Kidney epithelial cell (primary cell): ENCODE measurements at places on chromosomes 6 and 20. TPM values are rescaled to one million over a fixed set of nuclear protein-coding genes. Genes with fewer than 3 reads are reported as not detected.

- no peak for DNase-seq
Measured at GRCh38 chr6:46961232-46961631, 39.5 kb upstream of the ADGRF5 start.

- no peak for DNase-seq
Measured at GRCh38 chr6:139308286-139308916, 16.6 kb upstream of the TXLNB start.

DNA sequence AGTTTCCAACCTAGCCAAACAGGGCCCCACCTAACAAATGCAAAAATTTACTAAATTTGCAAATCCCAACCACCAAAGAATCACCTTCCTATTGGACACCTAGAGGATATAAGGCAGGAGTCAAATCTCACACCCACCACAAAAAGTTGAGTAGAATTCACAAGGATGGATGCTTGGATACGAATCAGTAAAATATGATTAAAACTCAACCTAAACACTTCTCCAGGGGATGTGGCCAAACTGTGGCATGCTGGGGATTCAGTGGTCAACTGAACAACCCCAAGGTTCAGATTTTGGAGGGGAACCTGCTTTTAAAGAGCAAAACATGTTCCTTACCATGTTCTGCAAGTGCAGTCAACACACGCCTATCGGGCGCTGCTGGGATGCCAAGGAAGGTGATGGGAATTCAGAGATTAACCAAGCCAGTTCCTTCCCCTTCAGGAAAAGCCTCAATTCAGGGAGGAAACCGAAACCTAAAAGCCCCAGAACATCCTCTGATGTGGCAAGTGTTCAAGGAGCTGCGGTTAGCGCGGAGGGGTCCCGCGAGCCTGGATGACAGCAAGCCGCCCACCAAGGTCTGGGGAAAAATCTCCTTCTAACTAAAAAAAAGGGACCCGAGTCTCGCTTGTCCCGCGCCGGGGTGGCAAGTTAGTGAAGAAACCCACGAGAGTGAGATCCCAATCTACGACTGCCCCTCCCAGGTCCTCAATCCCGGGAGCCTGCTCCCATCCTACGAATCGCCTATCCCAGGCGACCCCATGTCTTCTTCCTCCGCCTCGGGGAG, 902 bp downstream of the SAMHD1 start:
- no peak for DNase-seq

- no peak for DNase-seq
Measured at GRCh38 chr6:116629563-116629981, 13.3 kb downstream of the RSPH4A start.

GRCh38 chr6:1613346-1613687, 3.6 kb downstream of the FOXC1 start:
- DNase-seq, result no peak

GRCh38 chr6:137017081-137017480, 27.7 kb downstream of the IL20RA start:
- DNase-seq, result no peak

Gene ANKRD66
- not detected in 2 replicates for total RNA-seq

Gene OOEP
- total RNA-seq, result 0.41 and 0.50 TPM in 2 replicates

Gene DEF6
- 3.2 and 3.6 TPM in 2 replicates for total RNA-seq

Gene RIMS4
- not detected in 2 replicates for total RNA-seq

Gene LIN28B
- total RNA-seq, result 0.07 and 0.92 TPM in 2 replicates

Gene ADGB
- total RNA-seq, result not detected in 2 replicates
